ENCODE measurements at places on chromosomes 16 and 17.

GRCh38 chr17:74125156-74125555, 78.3 kb upstream of the RPL38 start:
- peak; percentile 77 for DNase-seq

DNA sequence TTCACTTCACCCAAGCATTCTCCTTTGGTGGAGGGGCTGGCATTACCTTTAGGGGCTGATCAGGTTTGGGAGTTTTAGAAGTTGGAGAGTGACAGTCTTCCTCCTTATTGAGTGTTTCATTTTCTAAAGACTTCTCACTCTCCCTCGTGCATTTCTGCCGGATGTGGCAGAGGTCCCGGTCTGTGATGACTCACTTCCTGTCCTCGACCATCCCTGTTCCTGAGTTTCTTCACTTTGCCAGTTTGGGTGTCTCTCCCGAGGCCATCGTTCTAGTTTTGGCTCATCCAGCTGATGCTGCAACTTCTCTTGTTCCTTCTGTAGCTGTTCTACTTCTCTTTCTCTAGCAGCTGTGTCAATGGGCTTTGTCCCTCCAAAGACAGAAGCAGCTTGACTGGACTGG, 104.3 kb downstream of the PHKB start:
- DNase-seq, result no peak

- no peak for DNase-seq
Observed at GRCh38 chr17:81036197-81036941, 1.4 kb downstream of the BAIAP2 start.

- DNase-seq, result no peak
Observed at GRCh38 chr16:30858829-30859423, 35.0 kb downstream of the BCL7C start.

DNA sequence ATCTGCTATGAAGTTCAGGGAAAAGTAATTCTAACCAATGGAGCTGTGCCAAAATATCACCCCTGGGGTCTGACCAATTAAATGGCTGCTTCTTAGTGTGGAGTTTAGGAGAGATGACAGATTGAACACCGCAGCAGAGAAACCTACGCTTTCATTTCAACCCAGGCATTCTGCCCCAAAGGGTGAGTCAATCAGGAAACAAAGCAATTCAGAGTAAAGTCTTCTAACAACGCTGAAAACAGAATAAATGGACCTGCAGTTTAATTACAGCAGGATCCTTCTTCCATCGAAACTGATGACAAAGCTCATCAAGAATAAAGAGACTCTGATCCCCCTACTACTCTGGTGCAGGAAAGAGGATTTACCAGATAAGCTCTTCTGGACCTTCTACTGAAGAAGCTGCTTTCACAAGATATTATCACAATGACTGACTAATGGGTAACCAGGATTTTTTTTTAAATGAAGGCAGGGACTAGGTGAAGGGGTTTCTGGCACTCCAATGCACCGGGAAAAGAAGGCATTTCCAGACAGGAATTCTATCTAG, 16.7 kb downstream of the RFFL start:
- DNase-seq, result no peak

- DNase-seq, result no peak
Observed at GRCh38 chr17:19718613-19719354, 2.4 kb upstream of the SLC47A2 start.

GRCh38 chr17:11690681-11691080, 92.4 kb downstream of the DNAH9 start:
- DNase-seq, result no peak

GRCh38 chr16:1680361-1680760, 2.3 kb downstream of the JPT2 start:
- no peak for DNase-seq
